ENCODE measurements at places on chromosomes 16 and 17.

- no peak for DNase-seq
These were observed 103.1 kb downstream of the RPTOR start for GRCh38 chr17:80647746-80648145.

GRCh38 chr17:40915199-40915661 is 22.2 kb downstream of the KRT23 start:
- no peak for DNase-seq

DNA sequence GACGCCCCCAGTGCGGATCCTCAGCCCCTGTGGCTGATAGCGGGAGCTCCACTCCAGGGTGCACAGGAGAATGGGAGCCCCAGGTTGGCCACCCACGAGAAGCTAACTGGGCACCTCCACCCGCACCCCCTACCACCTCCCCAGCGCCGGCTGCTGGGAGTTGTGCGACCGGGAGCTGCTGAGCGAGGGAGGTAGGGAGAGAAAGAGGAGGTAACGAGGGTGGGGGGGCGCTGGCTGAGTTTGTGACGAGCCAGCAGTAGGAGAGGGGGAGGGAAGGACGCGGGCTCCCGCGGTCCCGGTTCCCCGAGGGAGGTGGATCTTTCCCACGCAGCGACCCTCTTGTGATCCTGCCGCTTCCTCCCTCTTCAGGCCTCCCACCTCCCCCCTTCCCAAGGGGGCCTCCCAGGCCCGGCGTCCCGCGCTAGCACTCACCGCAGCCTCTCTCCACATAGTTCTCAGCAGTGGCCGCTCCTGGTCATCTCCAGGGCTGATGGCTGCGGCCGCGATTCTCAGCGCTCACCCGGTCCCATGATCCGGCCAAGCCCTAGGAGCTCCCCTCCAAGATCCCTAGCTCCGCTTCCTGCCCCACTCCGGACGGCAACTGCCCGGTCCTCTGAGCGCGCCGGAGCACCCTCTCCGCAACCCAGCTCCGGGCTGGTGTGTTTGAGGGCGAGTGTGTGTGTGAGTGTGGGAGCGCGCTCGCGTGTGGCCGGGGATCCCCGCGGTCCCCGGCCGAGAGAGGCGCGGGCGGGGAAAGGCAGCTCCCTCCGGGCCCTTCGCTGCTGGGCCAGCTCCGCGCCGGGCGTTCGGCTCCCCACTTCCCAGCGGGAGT is at the start of gene GRIN2A:
GRIN2A (minus strand) TSS at position 207 of the 832 bp plus-strand sequence. CDS start 2,017 bp downstream, outside the sequence.
- DNase-seq: no peak

DNA sequence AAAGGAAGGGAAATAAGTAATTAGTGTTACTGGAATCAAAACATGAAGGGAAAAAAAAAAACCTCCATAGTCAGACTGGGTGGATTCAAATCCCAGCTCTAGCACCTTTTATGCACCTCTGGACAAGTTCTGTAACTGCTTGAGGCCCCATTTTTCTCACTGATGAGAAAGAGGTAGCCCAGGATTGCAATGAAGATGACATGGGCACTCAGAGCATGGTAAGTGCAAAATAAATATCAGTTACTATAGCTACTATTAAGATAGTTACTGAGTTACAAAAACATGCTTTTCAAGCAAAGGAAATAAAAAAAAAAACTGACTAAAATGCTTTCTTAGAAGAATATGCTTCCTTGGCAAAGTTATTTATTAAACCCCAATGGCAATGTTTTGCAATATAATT is 58.8 kb downstream of the CEP95 start:
- no peak for DNase-seq

- DNase-seq: no peak
These were observed 148.7 kb downstream of the AIPL1 start for GRCh38 chr17:6286233-6286632.

DNA sequence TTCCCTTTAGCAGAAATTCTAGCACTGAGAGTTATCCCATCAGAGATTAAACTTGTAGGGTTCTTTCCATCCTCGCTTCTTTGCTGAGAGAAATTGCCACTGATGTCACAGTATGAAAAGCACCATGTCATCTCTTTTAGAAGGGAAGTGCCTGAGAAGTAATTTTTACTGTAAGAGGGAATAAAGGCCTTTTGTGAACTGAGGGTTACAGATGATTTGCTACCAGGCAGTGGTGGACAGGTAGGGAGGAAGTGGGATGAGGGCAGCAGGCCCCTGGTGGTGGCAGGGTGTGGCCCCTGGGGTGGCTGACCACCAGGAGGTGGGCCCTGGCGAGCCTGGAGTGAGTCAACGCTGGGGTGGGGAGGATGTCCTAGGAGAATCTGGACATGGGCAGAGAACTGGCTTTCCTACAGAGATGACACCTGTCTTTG is 6.4 kb upstream of the MILR1 start:
- DNase-seq: no peak

GRCh38 chr17:82418001-82418986 is at the start of the genes HEXD and OGFOD3:
TSS of gene HEXD (plus strand) at chr17:82418347. CDS start at chr17:82419800, 1,453 bp downstream.
TSS of gene OGFOD3 (minus strand) at chr17:82418586. CDS start at chr17:82418485, 101 bp downstream.
- peak; percentile 66 for DNase-seq

GRCh38 chr16:70614208-70614951 is 32.0 kb upstream of the IL34 start:
- no peak for DNase-seq

GRCh38 chr16:87496447-87496801 is 3.6 kb upstream of the ZCCHC14 start:
- DNase-seq: no peak

GRCh38 chr16:18950469-18951185 is 24.4 kb upstream of the SMG1 start:
- no peak for DNase-seq

DNA sequence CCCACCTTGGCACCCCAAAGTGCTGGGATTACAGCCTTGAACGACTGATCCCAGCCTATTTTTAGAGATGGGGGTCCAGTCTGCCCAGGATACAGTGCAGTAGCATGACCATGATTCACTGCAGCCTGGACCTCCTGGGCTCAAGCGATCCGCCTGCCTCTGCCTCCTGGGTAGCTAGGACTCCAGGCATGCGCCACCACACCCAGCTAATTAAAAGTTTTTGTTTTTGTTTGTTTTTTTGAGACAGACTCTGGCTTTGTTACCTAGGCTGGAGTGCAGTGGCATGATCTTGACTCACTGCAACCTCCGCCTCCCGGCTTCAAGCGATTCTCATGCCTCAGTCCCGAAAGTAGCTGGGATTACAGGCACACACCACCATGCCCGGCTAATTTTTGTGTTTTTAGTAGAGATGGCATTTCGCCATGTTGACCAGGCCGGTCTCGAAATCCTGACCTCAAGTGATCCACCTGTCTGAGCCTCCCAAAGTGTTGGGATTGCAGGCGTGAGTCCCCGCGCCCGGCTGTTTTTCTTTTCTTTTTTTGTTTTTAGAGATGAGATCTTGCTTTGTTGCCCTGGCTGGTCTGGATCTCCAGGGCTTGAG is 2.3 kb upstream of the PAFAH1B1 start:
- no peak for DNase-seq

DNA sequence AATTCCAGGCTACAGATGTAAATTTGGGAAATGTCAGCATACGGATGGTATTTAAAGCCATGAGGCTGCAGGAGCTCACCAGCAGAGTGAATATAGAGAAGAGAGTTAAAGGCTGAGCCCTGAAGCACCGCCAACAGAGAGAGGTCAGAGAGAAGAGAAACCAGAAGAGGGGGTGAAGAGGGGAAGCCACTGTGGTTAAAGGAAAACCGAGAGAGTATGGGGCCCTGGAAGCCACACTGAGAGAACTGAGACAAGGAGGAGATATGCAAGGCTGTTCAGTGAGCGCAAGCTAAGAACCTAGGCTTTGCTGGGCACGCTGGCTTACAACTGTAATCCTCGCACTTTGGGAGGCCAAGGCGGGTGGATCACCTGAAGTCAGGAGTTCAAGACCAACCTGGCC is 24.6 kb downstream of the COPRS start:
- no peak for DNase-seq

DNA sequence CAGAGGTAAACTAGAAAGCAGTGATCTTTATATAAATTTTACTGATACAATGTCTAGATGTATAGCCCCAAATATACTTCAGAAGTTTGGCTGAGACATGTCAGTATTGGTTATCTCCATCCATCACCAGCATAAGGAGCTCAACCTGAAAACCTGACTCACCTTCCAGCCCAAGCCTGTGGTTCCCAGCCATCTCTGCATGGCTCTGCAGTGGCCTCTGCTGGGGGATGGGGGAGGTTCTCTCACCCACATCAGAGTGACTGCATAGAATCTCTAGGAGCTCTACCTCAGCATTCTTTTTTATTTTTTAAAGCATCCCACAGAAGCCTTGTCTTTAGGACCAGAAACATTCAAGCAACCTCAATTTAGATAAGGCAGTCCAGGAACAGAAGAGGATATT is 27.3 kb downstream of the USP7 start:
- no peak for DNase-seq

DNA sequence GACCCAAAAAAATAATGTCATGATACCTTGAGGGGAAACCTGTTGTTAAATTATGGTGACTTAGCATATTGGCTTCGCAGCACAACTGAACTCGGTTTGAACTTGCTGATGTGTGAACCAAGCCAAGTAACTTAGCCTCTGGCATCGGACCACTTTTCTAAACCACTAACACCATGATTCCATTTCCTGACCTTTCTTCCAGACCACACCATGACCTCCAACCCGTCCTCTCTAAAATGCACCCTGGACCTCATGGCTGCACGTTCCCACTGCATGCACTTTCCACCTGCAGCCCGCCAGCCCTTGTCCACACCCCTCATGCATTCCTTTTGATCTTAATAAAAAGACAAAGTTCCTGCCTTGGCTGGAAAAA is 29.3 kb downstream of the DYNLRB2 start:
- DNase-seq: no peak

DNA sequence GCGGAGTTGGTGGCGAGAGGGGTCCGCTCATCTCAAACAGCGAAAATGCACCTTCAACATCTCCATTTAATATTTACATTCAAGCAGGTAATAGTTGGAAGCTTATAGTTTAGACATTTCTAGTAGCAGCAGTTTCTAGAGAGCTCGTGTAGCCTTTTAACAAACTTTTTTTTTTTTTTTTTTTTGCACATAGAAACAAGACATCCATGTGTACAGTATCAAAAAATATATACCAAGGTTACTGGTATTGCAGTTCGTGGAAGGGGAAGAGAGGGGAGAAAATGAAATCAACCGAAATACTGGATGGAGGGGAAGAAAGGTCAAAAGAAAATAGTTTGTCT is 6.2 kb downstream of the CBX4 start:
- no peak for DNase-seq

DNA sequence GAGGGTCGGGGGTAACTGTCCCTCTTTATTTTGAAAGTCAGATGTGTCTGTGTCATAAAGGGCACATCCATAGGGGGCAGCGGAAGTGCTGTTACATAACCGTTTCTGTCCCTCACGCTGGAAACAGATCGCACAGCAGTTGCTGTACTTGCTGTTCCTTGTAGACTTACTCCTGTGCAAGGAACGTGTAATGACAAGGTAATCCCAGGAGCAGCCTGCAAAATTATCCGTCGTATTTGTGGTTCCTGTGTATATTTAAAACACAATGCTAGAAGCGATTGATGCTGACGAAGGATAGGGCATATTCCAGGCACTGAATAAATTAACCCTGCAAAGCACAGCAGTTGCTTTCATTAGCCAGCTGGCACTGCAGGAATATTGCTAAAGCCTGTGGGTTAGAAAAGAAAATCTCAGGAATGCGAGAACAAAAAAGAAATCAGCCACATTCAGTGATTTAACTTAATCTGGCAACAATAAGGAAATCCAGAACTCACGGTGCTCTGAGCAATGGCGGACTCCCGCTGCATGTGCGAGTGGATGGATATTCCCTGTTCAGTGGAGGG is 76.2 kb downstream of the SPECC1 start:
- DNase-seq: no peak

DNA sequence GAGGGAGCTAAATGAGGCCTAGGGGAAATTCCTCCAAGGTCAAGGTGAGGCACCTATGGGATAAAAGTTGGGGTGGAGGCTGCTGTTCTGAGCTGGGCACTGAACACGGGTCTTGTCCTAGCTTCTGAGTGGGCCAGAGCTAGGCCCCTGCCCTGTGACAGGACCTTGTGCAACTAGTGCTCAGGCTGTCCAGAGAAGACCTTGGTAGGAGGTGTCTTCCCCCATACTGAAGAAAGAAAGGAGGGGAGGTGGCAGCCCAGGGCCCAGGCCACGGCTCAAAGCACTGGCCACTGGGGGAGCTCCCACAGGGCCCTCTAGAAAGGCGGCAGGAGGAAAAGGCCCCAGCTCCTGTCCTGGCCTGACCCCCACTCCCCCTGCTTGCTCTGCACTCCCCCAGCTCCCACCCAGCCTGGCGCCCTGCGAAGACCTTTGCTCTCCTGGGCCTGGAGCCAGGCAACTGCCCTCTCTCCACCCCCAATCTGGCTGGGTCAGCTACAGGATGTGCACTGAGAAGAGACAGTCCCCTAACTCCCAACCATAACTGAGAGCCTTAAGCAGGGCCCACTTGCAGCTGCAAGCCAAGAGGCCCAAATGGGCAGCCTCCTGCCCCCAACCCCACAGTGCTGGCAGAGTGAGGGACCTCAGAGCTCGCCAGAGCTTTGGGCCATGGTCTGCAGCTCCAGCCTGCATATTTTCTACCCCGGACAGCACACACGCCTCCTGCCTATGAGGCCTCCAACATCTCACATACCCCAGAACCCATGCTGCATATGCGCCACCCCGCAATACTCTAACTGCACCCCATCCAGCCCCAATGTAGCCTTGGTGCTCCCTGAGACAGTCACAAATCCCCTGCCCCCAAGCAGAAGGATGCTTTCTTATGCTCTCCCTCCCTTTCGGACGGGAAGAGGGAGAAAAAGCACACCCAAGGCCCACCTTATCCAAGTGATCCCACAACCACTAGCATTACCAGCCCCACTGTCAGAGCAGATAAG is 15.3 kb downstream of the HSD11B2 start:
- DNase-seq: no peak

DNA sequence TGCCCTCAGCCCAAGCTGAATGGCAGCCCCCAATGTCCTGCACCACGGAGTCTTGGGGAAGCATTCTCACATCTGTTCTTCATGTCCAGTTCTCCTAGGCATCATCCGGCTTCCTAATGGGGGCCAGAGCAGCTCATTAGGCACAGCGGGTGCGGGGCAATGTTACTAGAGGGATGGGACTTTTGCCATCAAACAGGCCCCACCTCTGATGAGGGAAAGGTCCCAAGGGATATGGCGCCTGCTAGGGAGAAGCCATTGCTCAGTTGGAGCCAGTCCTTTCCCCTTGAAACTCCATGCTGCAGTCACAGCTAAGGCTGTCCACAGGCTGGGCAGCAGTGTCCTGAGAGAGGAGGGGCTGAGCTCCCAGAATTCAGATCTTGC is 1.7 kb upstream of the DPH1 start:
- no peak for DNase-seq

DNA sequence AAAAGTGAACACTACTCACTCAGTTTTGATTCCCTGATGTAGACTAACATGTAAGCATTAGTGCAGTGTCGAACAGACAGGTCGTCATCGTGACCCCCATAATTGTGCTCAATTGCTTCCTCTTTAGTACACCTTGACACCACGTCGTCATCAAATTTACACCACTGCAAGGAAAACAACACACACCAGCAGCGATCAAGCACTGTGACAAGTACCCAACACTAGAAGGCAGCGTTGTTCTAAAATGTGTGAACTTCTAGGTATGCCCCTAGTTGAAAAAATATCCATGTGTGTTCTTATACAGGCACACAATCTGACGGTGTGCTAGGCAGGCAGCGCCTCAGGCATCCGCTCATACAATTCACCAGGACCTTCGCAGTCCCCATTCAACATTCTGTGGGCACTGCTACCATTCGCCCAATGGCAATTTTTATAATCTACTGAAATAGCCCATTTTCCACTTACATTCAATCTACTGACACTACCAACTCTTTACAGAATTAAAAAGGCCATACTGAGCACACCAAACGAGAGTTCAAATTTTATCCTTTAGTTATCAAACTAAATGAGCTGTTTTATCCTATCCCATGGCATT is 23.1 kb downstream of the LITAFD start:
- DNase-seq: no peak

- no peak for DNase-seq
These were observed 8.5 kb downstream of the HASPIN start for GRCh38 chr17:3732210-3732621.
